Activated CD4-positive, alpha-beta T cell treated with anti-CD3 and anti-CD28 coated beads for 36 hours (primary cell): ENCODE measurements at places on chromosomes 16 and 17. TPM values are rescaled to one million over a fixed set of nuclear protein-coding genes. Genes with fewer than 3 reads are reported as not detected.

NHERF1 gene
- total RNA-seq: 115 TPM

HIC1 gene
- 16.5 TPM for total RNA-seq

MFAP4 gene
- not detected for total RNA-seq

DNA sequence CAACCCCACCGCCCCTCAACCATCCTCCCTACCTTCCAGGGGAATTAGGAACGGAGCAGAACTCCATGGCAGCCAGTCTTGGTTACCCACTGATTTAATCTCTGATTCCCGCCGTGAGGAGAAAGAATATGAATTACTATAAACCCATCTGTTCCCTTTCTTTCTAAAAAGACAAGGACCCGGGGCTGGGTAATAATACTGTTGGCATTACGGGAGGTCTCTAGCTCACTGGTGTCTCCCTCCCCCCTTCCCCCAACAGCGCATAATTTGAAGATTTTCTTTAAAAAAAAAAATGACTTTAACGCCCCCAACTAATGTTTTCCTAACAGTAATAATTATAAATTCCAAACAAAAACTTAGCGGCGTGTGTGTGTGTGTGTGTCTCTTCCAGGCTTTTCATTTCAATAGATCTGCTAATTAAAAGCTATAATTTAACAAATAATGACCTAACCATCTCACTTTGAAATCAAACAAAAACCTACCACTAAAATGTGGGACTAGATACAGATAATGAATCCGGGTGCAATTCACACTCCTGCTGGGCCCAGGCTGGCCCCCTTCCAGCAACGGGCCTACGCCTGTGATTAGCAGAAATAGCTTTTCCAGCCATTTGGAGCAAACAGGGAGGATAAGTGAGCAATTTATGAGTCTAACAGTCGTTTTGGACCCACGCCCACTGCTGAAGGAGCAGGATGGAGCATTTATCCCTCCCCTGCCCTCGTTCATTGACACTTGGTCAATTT is 18.2 kb upstream of the BHLHA9 start:
- DNase-seq: no peak

- DNase-seq: peak; percentile 48
Measured at GRCh38 chr17:79835953-79836509, 3.2 kb downstream of the CBX4 start.

GRCh38 chr16:83954577-83955016 is 1.6 kb downstream of the OSGIN1 start:
- no peak for DNase-seq

DNA sequence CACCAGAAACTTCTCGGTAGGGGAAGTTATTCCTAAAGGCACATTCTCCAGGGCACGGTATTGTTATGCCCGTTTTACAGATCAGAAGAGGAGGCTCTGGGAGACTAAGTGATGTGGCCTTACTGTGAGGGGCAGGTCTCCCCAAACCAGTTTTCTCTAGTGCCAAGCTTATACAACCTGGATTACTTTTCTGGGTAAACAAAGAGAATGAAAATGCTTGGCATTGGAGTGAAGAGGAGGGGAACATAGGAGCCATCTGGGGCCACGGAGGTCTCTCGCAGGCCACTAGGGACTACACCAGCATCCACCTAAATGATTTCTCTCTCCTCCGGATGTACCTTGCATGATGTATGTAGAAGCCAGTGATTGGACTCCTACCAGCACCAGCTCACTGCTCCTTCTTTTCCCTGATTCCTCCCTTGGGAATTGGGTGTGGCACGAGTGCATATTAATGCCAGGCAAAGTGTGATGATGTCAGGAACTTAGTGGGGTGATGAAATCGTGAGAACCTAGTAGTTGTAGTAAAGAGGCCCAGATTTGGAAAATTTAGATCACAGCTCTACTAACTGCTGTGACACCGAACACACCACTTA is 674 bp downstream of the TOM1L1 start:
- DNase-seq: no peak

- DNase-seq: no peak
Measured at GRCh38 chr17:57699751-57700219, 45.3 kb downstream of the CCDC182 start.

GRCh38 chr16:53911513-53911912 is 207.6 kb downstream of the FTO start:
- no peak for DNase-seq

DNA sequence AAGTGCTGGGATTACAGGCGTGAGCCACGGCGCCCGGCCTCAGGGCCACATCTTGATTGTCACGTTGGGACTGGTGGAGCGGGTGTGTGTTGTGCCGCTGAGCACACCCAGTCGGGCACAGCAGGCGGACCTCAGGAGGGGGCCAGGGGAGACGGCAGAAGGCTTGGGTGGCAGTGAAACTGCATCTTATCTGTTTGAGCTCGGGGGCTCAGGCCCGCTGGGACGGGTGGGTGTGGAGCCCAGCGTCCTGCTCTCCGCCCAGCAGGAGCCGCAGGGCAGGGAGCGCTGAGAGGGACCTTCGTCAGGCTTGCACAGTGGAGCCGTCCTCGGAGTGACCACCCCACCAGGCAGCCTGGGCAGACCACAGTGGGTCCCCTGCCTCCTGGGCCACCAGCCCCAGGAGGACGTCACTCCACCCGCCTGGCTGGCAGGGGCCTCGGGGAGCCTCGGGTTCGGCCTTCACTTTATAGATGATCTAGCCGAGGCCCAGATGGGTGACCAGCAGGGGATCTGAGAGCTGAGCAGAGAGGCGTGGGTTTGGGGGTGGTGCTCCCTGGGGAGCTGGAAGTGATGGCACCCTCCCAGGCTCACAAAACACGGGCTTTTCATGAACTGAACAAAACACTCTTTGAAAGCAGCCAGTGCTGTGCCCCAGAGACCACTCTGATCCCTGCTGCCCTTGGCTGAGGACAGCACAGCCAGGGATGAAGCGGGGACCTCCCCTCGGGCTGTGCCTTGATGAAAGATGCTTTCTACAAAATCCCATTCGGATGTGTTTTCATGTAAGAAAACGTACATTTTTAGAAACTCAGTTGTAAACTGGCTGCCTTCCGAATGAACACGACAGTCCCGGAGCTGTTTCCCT is 181.1 kb downstream of the SEC14L1 start:
- DNase-seq: no peak

- DNase-seq: peak; percentile 63
Measured at GRCh38 chr17:7034955-7035590, 742 bp upstream of the SLC16A13 start.

GRCh38 chr16:16067127-16067526 is 117.7 kb downstream of the ABCC1 start:
- no peak for DNase-seq

GRCh38 chr17:43701318-43701743 is 39.6 kb upstream of the MEOX1 start:
- DNase-seq: peak; percentile 77

DNA sequence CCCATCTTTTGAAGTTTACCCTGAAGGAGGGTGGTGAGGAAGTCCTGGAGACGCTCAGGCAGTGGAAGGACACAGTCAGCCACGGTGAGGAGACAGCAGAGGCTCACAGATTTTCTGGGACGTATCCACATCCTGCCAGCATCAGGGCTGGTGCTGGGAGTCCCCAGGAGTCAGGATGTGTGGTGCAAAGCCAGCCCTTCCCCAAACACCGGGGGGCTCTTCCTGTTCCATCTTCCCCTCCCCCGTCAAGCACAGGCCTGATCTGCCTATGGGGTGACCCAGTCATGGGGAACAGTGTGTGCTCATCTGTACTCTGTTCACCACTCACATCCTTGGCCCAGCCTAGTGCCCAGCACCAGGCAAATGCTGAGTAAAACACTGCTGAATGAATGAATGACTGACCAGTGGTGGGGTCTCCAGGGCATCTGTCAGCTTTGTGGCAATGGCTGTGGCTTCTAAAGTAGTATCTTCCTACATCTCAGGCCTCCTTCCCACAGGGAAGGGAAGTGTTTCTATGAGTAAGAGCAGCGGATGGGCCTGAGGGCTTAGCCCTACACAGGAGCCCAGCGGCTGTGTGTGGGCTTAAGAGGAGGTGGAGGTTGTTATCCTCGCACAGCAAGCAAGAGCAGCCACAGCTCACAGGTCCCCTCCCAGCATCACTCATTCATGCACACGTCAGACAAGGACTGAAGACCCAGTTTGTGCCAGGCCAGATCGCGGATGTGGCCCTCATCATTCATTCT is 23.3 kb downstream of the NOS2 start:
- DNase-seq: no peak

- DNase-seq: no peak
Measured at GRCh38 chr16:50238868-50239301, 27.5 kb upstream of the ADCY7 start.

GRCh38 chr17:45919136-45919535 is 24.8 kb downstream of the MAPT start:
- no peak for DNase-seq

DNA sequence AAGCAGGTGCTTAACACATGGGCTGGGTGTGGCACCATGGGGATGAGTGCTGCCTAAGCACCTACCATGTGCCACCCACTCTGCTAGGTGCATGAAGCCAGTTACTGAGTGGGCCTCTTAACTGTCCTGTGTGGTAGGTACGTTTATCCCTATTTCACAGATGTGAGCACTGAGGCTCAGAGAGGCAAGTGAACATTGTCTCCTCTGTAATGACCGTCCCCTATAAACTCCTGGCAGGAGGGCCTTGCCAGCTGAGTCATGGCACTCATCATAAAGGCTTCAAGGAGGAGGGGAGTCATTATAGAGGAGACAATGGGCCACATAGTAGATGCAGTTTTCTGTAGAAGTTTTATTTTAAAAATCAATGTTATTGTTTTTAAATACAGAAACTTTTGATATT is 79.1 kb downstream of the RAB11FIP4 start:
- no peak for DNase-seq

DNA sequence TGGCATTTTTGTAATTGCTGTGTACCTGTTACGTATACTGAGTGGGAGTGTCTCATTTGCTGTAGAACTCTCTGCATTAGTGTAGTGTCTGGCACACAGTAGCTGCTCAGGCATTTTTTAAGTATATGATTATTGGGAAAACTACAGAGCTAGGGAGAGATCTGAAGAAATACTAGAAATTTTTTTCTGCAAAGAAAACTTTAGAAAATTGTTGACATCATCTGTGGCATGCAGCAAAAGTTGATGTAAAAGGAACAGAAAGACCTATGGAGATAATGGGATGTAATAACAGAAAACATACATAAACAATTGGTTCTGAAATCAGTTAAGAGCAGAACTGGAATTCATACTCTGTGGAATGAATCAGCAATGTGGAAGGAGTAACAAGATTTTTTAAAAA is 11.6 kb downstream of the CLTC start:
- DNase-seq: no peak

DNA sequence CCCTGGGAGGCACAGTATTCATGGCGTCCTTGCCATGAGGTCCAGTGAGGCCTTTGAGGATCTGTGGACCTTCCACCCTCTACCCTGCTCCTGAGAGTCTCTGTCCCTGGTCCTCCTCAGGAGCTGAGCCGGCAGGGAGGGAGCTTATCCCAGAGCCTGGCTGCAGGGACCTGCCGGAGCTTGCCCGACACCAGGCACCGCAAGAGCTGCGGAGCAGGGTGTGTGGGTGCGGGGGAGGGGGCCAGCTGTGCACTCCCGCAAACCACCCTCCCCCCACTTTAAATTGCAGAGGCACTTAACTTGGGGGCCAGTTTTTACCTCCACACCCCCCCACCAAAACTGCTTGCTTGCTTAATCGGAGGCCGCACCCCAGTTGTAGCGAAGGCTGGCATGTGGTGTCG is 609 bp upstream of the ZNF750 start:
- DNase-seq: no peak

DNA sequence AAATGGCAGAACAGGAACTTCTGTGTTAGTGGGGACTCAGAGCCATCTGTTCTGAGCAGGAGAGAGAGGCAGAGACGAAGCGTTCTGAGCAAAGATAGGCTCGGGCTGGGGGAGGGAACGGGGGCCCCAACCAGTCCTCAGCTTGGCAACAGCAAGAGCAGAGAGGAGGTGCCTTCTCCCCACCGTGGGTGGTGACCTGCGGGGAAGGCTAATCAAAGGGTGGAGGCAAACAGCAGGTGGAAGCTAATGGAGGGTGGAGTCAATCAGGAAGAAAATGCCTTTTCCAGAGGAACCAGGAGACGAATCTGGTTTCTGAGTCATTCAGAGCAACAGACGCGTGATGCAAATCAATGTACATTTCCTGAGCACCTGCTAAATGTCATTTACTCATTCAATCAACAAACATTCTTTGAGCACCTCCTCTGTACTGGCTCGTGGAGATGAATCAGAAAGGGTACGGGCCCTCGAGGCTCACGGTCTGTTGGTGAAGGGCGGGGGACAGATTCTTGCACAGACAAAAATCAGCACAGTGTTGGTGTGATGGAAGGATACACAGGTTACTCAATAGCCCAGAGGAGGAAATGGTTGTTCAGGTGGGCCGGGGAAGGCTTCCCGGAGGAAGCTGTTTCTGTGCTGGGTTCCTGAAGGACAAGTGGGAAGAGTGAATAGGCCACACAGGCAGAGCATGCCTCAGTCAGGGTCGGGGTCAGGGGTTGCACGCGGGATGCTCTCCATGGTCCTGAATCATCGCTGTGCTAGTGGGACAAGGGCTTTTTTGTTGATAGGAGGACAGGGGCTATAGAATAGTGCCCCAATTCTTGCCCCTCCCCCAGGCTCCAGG is 5.7 kb upstream of the SPNS2 start:
- DNase-seq: peak; percentile 62

DNA sequence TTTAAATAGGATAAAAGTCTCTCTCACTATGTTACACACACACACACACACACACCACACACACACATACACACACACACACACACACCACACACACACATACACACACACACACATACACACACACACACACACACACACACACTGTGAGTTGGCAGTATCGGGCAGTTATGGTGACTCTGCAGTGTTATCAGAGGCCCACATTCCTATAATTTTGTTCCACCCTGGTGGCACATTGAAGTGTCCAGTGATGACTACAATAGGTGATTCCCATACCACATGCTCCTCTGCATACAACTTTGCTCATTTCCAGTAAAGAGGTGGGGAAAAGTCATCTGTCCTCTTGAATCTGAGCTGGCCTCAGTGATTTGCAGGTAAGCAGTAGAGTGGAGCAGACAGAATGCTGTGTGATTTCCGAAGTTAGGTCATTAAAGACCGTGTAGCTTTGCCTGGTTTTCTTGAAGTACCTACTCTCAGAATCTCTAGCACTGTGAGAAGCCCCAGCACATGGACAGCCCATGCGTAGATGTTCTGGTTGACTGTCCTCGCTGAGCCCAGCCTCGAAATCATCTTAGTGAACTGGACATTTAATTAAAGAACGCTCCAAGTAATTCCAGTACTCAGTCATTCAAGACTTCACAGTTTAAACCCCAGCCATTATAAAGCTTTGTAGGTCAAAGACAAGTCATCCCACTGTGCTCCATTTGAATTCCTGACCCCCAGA is 836.6 kb upstream of the SOX9 start:
- no peak for DNase-seq

GRCh38 chr17:67017910-67018309 is 26.4 kb upstream of the CACNG1 start:
- DNase-seq: no peak

GRCh38 chr17:63611354-63611753 is 10.7 kb downstream of the TACO1 start:
- DNase-seq: peak; percentile 59

DNA sequence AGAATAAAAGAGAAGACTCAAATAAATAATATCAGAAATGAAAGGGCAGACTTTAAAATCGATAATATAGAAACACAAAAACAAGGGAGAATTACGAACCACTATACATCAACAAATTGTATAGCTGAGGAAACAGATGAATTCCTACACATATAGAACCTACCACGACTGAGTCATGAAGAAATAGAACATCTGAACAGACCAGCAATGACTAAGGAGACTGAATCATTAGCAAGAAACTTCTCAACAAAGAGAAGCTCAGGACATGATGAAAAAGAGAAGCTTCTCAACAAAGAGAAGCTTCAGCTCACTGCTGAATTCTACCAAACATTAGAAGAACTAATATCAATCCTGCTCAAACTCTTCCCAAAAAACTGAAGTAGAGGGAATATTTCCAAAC is 255.9 kb downstream of the CEP112 start:
- DNase-seq: no peak
